ENCODE measurements at places on chromosomes 16 and 17.

DNA sequence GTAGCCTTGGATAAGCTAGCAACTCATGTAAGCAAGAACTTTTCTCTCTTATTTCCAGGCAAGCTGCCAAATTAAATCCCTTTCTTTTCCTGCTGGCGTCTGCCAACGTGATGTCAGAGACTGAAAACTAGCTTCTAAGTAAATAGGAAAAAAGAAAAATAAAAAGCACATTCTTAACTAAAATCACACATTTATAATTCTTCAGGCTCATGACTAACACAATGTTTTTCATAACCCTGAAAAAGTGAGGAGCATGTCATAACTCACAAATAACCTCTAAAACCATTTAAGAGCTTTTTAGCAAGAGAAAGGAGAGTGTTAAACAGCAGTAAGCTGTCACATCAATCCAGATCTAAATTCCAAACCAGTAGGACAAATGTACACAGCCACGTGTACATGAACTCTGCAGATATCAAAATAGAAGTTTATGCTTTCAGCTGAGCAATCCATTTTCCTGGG, 110.0 kb downstream of the N4BP1 start:
- no peak for DNase-seq

- DNase-seq: no peak
Observed at GRCh38 chr17:927611-928461, 51.7 kb downstream of the NXN start.

DNA sequence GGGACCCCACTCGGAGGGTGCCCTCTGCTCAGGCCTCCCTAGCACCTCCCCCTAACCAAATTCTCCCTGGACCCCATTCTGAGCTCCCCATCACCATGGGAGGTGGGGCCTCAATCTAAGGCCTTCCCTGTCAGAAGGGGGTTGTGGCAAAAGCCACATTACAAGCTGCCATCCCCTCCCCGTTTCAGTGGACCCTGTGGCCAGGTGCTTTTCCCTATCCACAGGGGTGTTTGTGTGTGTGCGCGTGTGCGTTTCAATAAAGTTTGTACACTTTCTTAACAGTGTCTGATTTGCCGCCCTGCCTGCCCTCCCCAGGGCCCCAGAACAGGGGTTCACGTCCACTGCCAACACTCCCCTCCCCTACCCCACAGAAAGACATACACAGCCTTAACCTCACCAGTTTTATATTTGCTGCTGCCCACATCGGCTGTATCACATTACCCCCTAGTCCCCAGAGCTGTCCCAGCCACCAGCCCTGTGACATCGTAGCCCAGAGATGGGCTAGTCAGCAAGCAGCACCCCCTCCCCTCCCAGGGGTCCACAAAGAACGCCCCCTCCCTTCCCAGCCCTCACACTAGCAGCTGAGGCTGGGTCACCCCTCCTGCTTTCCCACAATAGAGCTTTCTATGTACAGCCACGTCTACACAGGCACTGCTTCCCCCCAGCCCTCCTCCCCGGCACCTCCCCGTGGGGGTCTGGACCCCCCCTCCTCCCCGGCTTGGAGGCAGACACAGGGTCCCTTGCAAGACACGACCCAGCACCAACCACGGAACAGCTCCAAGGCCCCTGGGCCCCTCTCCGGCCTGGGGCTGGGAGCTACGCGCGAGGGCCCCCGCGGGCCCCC, 7.9 kb downstream of the GRN start:
- no peak for DNase-seq

DNA sequence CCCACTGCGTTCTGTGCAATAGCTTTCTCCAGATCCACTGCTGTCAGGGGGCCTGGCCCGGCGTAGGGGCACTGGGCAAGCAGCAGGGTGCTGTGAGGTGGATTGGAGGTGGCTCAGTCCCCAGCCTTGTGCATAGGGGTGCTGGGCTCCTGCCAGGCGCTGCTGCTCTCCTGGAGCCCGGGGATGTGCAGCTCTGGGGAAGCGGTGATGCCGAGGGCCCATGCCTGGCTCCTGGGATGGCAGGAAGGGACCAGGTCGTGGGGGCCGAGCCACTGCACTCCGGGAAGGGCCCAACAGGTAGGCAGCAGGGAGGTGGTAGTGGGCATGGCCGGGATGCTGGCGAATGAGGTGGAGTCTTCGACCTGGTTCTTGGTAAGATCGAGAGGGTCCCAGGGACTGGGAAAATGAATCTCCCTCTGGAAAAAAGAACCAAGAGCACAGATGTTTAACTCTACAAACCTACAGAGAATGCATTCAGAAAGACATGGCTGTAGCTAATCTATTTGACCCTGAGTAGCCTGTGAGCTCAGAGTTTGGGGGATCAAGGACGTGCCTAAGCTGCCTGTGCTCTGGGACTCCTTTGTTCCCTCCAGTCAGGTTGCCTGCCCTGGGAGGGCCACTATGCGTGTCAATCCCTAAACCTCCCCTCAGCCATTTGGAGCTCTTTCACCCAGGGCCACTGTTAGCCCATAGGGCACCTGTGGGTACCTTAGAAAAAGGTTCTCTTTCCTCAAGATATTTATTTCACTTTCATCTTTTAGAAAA, 6.6 kb upstream of the SUPT4H1 start:
- DNase-seq: no peak

- no peak for DNase-seq
Observed at GRCh38 chr16:50448522-50448921, 79.7 kb upstream of the BRD7 start.

- DNase-seq: no peak
Observed at GRCh38 chr17:78235885-78236284, 4.5 kb downstream of the TMEM235 start.

DNA sequence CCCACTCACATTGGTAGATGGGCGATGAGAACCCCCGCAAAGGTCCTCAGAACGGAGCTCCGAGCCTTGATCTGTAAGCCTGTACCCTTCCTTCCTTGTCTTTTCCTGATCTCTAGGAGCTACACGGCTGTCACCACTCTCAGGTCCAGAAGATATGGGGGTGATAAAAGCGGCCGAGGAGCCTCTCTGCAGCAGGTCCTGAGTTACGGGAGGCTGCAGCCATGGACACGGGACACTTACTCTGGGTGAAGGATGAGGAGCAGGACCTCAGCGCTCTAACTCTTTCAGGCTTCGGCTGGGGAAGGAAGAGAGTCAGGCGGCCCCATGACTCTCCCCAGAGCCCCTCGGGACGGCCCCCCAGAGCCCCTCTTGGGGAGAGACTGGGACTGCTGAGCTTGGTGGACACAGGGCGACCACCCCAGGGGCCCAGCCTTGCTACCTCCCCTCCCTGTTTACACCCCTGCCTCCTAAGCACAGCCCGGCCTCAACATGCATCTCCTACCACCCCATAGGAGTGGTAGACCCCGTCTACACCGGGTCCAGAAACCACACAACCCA, 74.4 kb downstream of the SDK2 start:
- DNase-seq: no peak

DNA sequence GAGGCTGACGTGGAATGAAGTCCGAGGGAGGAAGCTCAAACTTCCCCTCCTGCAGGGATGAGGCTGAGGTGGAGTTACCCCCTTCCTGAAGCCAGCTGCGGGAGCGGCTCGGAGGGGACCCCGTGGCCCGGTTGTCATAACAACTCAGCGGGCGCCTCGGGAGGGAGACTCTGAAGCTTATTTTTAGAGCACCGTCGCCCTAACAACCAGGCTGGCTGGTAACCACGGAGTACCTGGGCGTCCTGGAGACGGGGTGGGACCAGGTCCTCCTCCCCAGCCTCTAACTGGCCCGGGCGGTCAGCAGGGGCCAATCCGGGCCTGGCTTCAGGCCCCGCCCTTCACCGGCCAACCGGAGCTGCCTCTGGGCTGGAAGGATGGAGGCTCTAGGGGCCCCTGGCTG, 27.7 kb downstream of the NECAB2 start:
- no peak for DNase-seq

DNA sequence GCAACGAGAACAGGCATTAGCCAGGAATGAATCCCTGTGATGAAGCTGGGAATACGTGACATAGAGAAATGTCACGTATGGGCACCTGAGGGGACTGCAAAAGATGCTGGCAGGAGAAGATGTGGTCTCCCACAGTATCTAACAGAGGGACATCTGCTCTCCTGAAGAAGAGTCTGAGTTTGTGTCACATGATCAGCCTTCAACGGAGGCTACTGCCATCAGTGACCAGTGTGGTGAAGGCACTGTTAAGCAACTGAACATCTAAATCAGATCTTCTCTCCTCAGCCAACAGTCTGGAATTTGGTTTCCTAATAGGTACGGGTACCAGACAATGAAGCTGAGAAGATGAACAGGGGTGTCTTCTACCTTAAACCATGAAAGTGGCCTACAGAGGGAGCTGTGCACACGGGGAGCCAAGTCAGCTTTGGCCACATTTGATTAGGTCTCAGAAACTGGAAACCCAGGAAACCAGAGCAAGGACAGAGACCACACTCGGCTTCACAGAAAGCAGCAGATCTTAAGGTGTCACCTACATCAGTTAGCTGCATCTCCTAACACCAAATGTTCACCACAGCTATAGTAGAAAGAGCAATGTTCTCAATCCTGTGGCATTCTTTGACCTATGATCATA, 41.8 kb downstream of the BRD7 start:
- DNase-seq: peak; percentile 82

- DNase-seq: no peak
Observed at GRCh38 chr16:72470541-72470940, 298.6 kb upstream of the PMFBP1 start.

DNA sequence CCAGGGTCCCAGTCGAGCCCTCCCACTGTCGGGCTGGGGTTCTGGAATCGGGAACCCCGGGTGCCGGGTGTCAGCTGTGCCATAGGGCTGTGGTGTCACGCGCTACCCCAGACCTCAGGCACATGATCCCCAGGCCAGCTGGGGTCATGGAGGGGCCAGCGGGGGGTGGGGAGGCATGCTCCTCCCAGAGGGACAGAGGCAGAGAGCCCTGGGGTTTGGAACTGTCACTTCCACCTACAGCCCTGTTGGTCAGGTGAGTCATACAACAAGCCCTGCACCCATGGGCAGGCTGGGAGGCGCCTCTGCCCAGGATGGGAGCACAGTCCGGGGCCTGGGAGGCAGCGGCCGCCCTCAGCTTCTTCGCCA, 63.0 kb downstream of the BAIAP2 start:
- DNase-seq: no peak

DNA sequence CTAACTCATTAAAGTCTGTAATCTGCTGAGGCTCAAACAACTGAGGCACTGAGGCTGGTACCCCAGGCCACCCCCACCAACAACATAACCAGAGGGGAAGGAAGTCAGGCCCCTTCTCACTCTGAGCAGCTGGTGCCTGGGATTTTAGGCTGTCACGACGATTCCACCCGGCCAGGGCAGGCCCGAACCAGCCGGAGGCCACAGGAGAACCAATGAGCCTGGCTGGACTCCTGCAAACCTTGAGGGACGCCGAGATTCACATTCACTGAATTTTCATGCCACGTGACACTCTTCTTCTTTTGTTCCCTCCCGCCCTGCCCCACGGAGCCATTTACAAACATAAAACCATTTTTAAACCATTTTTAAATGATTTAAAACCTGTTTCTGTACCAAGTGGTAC, 48.1 kb downstream of the RPH3AL start:
- no peak for DNase-seq

GRCh38 chr17:57342963-57343589, 86.8 kb downstream of the MSI2 start:
- DNase-seq: no peak

- DNase-seq: no peak
Observed at GRCh38 chr17:76709077-76709950, 1.5 kb downstream of the MXRA7 start.

GRCh38 chr16:10763456-10763855, 19.8 kb downstream of the NUBP1 start:
- DNase-seq: no peak

DNA sequence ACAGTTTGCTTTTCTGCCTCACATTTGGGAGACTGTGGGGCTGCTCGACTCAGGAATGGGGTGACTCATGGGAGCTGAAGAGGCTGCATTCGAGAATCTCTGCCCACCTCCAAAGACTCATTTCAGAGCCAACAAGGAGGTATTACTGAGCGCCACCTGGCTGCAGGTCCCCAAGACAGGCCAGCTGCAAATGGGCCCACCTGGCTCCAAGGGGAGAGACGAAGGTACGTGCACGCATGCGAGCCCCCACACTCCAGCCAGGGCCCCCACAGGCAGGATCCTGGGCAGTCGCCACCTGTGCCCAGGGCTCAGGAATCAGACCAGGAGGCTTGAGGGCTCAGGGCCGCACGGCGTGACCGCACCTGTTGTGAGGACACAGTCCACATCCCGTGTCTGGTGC, 6.0 kb downstream of the HAGHL start:
- no peak for DNase-seq

GRCh38 chr17:31391496-31391949, at the start of gene RAB11FIP4:
TSS of gene RAB11FIP4 (plus strand) at chr17:31391675. CDS start at chr17:31391853, 178 bp downstream.
- DNase-seq: no peak

DNA sequence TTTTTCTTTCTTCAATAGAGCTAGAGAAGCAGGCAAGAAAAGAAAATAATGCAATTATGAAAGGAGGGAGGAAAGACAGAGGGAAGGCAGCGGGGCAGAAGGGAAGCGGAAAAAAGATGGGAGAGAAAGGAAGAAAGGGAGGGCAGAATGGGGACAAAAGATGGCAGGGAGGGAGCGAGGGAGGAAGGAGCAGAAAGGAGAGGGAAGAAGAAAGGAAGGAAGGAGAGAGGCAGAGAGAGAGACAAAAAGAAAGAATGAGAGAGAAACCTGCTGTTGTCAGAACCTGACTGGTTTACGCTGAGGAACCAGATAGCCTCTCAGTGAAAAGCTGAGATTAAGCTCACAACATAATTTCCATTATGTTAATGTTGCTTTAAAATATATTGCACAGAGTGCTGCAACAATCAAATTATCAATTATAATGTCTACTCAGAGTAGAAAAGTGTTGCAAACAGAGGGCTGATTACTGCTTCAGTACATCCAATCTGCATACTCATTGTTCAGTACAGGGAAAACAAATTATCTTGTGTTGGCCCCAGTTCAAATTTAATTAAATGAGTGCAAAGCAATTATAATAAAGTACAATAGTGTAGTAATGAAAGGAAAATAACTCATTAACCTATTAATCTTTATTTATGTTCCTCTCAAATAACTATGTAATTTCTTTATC, 32.0 kb upstream of the TOX3 start:
- no peak for DNase-seq

GRCh38 chr17:45332989-45333701, 16.3 kb upstream of the MAP3K14 start:
- DNase-seq: no peak

DNA sequence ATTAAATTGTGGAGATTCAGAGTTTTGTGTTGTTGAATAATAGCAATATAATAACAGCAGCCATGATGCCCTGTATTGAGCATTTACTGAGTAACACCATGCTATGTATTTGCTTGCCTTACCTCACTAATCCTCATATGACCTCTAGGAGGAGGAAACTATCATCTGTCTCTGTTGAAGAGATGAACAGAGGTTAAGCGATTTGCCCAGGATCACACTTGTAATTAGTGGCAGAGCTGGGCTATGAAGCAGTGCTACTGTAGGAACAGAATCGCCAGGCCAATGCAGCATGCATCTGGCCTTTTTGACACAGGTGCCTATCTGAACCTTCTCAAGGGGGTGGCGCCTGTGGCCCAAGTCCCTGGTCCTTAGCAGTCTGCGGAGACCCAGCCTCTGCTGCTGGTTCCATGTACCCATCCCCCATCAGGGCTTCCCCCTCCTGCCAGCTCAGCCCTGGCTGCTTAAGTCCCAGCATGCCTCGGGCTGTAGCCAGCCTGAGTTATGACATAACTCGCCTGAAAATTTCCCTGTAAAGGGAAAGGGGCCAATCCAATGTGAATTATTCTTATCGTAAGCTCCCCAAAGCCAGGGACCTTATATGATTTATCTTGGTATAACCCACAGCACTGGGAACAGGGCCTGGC, 50.4 kb upstream of the HS3ST2 start:
- DNase-seq: no peak
